ENCODE measurements at places on chromosomes 4 and X.

GRCh38 chrX:22366906-22367305 lies 94.2 kb downstream of the CBLL2 start:
- no peak for DNase-seq

DNA sequence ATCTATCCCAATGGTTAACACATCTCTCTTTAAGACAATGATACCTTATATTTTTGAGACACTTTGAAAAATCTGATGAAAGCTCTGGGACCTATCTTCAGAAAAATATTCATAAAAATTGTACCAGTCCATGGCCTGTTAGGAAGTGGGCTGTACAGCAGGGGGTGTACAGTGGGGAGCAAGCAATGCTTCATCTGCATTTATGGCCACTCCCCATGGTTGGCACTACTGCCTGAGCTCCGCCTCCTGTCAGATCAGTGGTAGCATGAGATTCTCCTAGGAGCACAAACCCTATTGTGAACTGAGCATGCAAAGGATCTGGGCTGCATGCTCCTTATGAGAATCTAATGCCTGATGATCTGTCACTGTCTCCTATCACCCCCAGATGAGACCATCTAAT lies 42.6 kb downstream of the C4orf51 start:
- no peak for DNase-seq

- no peak for DNase-seq
Measured at GRCh38 chr4:144658903-144659302, 12.9 kb downstream of the HHIP start.

DNA sequence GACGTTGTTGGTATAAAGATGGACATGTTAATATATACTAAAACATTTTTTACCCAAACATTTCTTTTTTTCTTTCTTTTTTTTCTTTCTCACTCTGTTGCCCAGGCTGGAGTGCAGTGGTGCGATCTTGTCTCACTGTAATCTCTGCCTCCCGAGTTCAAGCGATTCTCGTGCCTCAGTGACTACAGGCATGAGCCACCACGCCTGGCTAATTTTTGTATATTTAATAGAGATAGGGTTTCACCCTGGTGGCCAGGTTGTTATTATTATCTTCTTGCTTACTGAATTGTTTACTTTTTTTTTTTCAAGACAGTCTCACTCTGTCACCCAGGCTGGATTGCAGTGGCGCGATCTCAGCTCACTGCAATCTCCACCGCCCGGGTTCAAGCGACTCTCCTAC lies 68.8 kb downstream of the HOPX start:
- DNase-seq = no peak

GRCh38 chrX:56309881-56310280 lies 77.7 kb downstream of the KLF8 start:
- no peak for DNase-seq

DNA sequence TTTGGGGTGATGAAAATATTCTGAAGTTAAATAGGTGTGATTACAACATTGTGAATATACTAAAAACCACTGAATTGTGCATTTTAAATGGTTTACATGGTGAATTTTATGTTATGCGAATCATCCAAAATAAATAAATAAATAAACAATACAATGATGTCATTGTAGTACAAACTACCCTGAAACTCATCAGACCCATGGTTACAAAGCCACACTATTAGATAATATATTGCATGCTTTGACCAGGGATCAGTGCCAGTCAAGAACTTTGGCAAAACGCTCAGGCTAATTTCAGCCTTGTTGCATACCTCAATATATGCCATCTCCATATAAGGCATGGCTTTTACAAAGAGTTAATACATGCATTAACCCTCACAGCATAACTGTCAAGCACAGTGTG lies 45.5 kb upstream of the XIAP start:
- DNase-seq = no peak

DNA sequence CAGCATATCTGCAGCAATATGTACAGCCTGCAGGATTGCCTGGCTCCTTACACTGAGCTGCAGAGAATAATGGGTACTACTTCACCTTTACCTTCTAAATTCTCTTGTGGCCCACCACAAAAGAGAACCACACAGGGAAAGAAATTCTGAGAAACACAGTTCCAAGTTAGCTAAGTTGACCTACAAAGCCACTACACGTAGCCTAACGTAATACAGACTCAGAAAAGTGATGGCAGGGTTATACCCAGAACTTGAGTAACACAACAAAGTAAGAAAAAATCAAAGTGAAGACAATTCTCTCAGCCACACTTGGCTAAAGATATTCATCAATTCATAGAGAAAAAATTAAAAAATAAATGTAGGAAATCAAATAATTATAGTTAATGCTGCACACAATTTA lies 26.4 kb upstream of the SRPX start:
- no peak for DNase-seq

DNA sequence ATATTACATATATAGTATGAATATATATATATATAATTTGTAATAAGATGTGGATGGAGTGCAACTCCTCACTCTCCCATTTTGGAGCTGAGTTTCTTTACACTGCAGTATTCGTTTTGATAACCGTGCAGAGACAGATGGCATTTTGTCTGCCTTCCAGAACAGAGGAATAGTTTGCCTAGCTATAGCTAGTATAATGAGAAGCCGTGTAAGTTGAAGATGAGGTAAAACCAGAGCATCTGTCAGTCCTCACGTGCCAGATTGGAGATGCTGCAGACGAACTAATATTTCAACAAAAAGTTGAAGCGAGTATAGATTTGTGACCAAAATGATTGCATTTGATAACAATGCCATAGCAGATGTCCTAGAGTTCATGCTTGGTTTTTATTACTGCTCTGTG lies 180.6 kb downstream of the FMR1NB start:
- DNase-seq = no peak

GRCh38 chrX:129953334-129953648 lies 29.1 kb upstream of the BCORL1 start:
- no peak for DNase-seq

DNA sequence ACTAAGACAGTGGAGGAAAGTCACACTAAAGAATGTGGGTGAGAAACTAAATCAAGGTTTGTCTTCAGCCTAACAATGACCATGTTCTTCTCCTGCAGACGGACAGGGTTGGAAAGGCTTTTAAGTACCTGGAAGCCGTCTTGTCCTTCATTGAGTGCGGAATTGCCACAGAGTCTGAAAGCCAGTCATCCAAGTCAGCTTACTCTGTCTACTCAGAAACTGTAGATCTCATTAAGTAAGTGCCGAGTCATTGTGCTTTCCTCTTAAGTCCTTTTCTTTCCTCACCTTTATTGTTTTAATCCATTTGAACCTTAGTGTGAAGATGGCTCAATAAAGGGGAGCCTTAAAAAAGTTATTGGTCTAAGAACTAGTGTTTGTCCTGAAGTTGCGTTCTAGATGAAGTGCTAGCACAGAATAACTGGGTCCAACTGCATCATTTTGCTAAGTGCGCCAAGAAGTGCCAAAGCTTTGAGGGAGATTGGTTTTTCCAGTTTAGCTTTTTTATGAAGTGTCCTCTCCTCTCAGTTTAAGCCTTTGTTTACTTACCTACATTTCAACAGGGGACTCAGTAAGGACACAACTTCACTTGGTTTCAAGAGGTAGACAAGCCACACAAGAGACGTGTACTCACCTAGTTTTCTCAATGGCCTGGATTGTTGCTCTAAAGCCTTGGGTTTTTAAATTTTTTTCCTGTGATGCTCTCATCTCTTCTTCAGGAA lies 89.3 kb downstream of the KLHL8 start:
- no peak for DNase-seq

DNA sequence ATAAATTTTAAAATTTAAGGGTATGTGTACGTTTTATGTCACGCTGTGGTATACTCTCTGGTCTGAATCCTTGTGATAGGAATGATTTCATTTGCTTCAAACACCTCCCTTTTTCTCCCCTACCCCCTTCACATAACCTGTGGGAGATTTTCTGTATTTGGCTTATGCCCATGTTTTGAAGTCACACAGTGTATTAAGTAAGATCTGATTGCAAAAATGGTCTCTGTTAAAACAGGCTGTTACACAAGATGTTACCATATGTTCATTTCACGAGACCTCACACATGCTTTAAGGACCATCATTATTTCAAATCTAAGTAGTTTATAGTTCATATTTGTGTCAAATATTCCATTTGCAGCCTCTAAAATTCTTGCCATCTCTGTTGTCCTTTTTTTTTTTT lies 63.5 kb downstream of the TMEM131L start:
- DNase-seq = no peak

Data from AG08395 (cell line).